ENCODE measurements at places on chromosomes 3 and 15. TPM values are rescaled to one million over a fixed set of nuclear protein-coding genes. Genes with fewer than 3 reads are reported as not detected.
A peak's percentile ranks its signal among the peaks of the same experiment; 100 is the strongest.

GRCh38 chr15:56207711-56208110 lies 36.0 kb downstream of the RFX7 start:
- no peaks in the 10 kb centered on the region for H3K27me3 ChIP-seq
- no peak for ATAC-seq
- no peaks in the 10 kb centered on the region for H3K36me3 ChIP-seq
- H3K4me1 ChIP-seq: peaks cover 15% of the 10 kb centered on the region
- H3K27ac ChIP-seq: no peak overlapping the region

DNA sequence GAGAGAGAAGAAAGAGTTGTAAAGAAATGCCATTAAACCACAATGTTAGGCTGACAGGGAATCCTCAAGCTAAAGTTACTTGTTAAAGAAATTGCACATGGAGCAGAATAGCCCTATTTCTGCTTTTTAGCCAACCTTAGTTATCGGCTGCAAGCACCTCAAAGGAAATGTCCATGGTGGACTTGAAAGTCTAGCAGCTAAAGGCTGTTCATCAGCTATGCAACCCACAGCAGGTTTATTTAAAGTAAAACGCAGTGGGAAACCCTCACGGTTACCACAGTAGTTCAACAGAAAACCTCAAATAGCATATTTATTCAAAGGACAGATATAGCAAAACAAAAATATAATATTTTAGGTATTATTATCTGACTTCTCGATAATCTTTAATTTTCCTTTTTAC lies 967.2 kb downstream of the IGSF11 start:
- H3K36me3 ChIP-seq: no peaks in the 10 kb centered on the region
- no peaks in the 10 kb centered on the region for H3K27me3 ChIP-seq
- H3K4me3 ChIP-seq: no peak overlapping the region
- H3K27ac ChIP-seq: no peak overlapping the region

DNA sequence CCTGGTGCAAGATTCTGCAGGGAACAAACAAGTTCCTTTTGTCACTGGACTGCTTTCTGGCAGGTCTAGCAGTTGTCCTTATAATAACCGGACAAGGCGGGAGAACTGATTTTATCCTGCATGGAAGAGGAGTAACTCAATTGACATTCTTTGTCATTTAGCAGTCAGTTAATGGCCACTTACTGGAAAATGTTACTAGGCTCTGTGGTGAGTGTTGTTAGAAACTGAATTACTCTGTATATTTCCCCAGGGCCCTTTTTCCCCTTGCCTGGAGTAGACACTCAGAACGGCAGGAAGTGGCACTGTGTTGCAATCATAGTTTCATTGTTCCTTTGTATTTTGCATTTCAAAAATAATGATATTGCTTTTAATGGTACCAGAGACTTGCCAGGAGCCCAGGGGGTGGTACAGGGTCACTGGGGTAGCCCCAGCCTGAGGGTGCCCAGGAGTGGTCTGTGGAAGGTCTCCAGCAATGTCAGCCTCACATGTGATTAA lies 318.6 kb upstream of the LRRFIP2 start:
- peaks cover 27% of the 10 kb centered on the region for H3K4me1 ChIP-seq
- peaks cover 23% of the 10 kb centered on the region for H3K36me3 ChIP-seq
- peak; percentile 86 for ATAC-seq
- H3K27ac ChIP-seq: no peak overlapping the region
- no peak overlapping the region for H3K4me3 ChIP-seq
- H3K27me3 ChIP-seq: no peaks in the 10 kb centered on the region

DNA sequence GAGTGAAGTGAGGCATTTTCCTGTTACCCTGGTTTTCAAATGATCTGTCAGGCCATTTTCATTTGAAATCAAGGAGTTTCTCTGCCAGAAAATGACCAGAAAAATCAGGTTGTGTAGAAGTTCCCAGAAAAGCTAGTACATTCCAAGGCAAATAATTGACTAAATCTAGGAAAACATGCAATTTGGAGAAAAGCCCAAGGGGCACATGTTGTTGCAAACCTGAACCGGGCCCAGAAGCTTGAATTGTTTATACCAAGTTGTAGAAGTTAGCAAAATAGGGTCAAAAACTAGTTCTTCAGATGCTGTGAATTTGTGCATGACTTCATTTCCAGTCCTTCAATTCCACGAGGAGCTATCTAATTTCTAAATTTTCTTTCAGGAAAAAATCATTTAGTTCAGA lies 31.0 kb downstream of the TRIM42 start:
- ATAC-seq: peak; percentile 47
- no peaks in the 10 kb centered on the region for H3K4me1 ChIP-seq
- H3K36me3 ChIP-seq: no peaks in the 10 kb centered on the region
- no peak overlapping the region for H3K4me3 ChIP-seq

GRCh38 chr3:22129101-22129500 lies 378.1 kb upstream of the ZNF385D start:
- H3K4me3 ChIP-seq: no peak overlapping the region
- no peaks in the 10 kb centered on the region for H3K4me1 ChIP-seq
- no peak for ATAC-seq
- H3K27ac ChIP-seq: no peak overlapping the region

GRCh38 chr15:33161209-33161608 lies 33.3 kb downstream of the FMN1 start:
- no peaks in the 10 kb centered on the region for H3K36me3 ChIP-seq
- H3K4me3 ChIP-seq: no peak overlapping the region
- ATAC-seq: no peak
- H3K4me1 ChIP-seq: peaks cover 5% of the 10 kb centered on the region

DNA sequence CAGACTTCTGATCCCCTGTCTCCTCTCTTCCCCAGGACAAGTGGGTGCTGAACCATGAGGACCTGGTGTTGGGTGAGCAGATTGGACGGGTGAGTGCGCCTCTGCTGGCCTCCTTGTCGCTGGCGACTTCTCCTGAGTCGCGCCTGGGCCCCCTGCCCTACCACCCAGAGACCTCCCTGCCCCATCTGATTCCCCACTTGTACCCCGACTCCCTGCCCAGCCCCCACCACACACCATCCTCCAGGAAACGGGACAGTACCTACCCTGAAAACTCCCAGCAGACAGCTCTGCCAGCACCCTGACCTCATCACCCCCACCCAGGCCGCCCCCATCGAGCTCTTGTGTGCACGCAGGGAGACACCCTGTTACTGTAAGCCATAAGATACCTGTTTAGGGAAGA lies 7.7 kb downstream of the FES start:
- no peaks in the 10 kb centered on the region for H3K4me1 ChIP-seq
- H3K36me3 ChIP-seq: no peaks in the 10 kb centered on the region
- no peak overlapping the region for H3K27ac ChIP-seq
- no peak for ATAC-seq
- no peak overlapping the region for H3K4me3 ChIP-seq

- H3K4me3 ChIP-seq: no peak overlapping the region
- no peaks in the 10 kb centered on the region for H3K36me3 ChIP-seq
- ATAC-seq: no peak
These were observed 208.4 kb downstream of the TNIK start for GRCh38 chr3:171251835-171252234.

DNA sequence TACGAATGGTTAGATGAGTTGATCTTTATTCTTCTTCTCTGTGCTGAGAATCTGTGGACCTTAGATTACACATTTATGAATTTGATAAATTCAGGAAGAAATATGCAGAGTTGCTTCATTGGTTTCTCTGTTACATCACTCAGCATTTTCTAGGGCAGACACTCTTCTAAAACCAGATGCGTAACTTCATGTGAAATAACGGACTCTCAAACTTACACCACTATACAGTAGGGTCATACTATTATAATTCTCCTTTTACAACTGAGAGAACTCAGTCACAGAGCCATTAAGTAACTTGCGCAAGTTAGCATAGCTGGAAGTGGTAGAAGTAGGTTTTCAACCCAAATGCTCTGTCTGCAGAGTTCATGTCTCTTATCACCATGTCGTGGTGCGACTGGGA lies 5.7 kb downstream of the TMEM207 start:
- no peak for ATAC-seq
- H3K4me1 ChIP-seq: no peaks in the 10 kb centered on the region
- H3K27me3 ChIP-seq: no peaks in the 10 kb centered on the region
- no peaks in the 10 kb centered on the region for H3K36me3 ChIP-seq

GRCh38 chr15:78811124-78811824 lies at the start of gene ADAMTS7:
ADAMTS7 (minus strand) TSS chr15:78811464; CDS start chr15:78811220, 244 bp downstream.
- H3K27ac ChIP-seq: peak within 1 kb of the TSS; percentile 24
- H3K27me3 ChIP-seq: no peaks in the 10 kb centered on the region
- H3K4me1 ChIP-seq: peaks cover 7% of the 10 kb centered on the region

DNA sequence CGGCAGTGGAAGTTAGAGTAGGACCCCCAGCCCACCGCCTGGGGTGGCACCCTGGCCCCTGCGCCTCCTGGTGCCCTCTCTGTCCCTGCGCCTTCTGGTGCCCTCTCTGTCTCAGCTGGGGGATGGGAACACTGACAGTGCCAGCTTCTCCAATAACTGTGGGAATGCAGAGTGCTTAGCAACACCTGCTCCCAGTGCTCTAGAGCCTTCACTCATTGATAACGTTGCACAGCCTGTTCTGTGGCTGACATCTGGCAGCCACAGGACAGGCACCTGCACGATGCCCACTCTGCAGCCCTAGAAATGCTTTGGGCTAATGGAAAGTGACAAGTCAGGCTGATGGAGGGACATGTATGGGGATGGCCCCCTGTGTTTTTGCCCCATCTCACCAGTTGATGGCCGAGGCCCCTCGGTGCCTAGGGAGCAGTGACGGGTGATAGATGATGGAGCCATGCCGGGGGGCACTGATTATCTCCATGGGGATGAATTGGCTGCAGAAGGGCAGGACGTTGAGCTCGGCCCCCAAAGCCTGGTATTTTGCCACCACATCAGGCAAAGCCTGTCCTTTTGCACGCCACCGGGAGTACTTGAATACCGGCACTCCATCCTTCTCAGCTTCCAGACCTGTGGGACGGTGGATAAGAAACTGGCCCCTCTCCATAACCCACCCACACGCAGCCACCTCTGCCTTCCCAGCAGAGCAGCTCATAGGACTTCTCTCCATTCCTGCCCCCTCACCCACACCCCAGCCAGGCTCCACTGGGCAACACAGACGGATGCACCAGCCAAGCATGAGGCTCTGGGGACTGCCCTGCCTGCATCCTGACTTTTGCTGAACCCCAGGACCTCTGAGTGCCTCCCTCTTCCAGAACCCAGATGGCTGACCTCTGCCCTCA lies 22.1 kb downstream of the ALDH1L1 start:
- ATAC-seq: no peak
- H3K27ac ChIP-seq: no peak overlapping the region
- H3K4me1 ChIP-seq: no peaks in the 10 kb centered on the region
- no peaks in the 10 kb centered on the region for H3K27me3 ChIP-seq
- H3K4me3 ChIP-seq: no peak overlapping the region

DNA sequence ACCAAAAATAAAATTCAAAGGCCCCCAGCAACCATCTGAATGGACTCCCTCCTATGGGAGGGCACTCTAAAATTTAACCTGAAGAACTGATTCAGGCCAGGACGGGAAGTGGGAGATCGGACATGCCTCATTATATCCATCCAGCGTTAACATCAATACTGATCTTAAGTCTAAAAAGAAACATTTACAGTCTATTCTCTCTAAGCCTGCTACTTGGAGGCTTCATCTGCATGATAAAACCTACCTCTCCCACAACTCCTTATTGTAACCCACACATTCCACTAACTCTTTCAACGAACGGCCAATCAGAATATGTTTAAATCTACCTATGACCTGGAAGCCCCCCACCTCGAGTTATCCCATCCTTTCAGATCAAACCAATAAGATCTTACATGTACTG lies 68.4 kb downstream of the HERC1 start:
- H3K4me1 ChIP-seq: no peaks in the 10 kb centered on the region
- H3K27ac ChIP-seq: no peak overlapping the region
- H3K36me3 ChIP-seq: peaks cover 9% of the 10 kb centered on the region
- no peaks in the 10 kb centered on the region for H3K27me3 ChIP-seq
- no peak for ATAC-seq

DNA sequence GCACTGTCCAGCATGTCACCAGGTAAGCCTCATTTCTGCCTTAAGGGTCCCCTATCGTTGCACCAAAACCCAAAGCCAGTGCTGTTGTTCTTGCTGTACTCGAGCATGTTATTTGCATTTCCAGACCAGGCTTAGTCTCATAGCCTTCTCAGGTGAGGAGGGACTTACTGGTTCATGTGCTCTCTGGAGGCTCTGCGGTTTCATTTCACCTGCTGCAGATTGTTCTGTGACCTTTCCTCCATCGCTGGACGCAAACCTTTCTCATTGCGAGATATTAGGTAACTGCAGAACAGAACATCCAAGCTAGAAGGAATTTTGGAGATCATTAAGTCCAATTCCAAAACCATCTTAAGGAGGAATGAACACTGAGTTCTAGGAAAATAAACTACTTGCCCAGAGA lies 187.3 kb upstream of the BCL6 start:
- no peak overlapping the region for H3K4me3 ChIP-seq
- no peaks in the 10 kb centered on the region for H3K4me1 ChIP-seq
- no peak overlapping the region for H3K27ac ChIP-seq
- no peaks in the 10 kb centered on the region for H3K27me3 ChIP-seq

GRCh38 chr3:144865948-144866347 lies 894.3 kb downstream of the DIPK2A start:
- H3K4me3 ChIP-seq: no peak overlapping the region
- no peak overlapping the region for H3K27ac ChIP-seq
- H3K36me3 ChIP-seq: no peaks in the 10 kb centered on the region
- H3K27me3 ChIP-seq: no peaks in the 10 kb centered on the region

DNA sequence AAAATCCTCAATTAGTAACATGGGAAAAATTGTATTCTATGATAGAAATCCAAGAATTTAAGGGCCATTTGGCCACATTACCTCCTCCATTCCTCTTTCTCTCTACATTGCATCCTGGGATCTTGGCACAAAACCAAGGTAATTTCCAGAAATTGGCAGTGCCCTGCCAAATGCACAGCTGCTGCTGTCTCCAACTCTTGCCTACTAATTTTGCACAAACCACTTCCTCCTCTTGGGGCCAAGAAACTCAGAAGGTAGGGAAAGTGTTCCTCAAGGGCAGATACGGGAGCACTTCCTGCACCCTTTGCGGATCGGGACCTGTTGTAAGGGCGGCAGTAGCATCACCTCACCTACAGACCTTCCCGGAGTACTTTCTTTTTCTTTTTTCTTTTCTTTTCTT lies 57.8 kb downstream of the MAP3K13 start:
- H3K27ac ChIP-seq: no peak overlapping the region
- no peaks in the 10 kb centered on the region for H3K27me3 ChIP-seq
- no peaks in the 10 kb centered on the region for H3K36me3 ChIP-seq
- no peak for ATAC-seq
- H3K4me1 ChIP-seq: no peaks in the 10 kb centered on the region

DNA sequence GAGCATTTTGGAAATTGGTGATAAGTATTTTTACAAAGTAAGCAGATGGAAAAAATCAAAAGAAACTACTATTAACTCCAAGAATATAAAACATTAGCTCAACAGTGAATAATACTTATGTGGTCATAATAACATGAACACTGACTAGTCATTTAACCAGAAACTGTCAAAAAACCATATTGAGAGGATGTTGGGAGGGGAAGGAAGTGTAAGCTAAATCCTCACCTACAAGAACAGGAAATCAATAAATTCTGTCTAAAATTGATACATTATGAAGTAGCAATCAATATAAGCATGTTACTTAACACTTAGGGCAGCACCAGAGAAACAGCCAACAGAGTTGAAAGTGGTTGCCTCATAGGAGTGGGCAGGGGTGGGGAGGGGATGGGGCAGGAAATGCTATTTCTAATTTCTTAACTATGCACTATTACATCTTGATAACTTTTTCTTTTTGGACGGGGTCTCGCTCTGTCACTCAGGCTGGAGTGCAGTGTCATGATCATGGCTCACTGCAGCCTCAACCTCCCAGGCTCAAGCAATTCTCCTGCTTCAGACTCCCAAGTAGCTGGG lies 41.7 kb downstream of the CCR3 start:
- H3K27me3 ChIP-seq: no peaks in the 10 kb centered on the region
- no peak overlapping the region for H3K27ac ChIP-seq
- H3K36me3 ChIP-seq: no peaks in the 10 kb centered on the region
- H3K4me1 ChIP-seq: no peaks in the 10 kb centered on the region

Gene DISP2
- total RNA-seq: 0.19 TPM

Gene FEZF2
- total RNA-seq: not detected

Gene RTP1
- total RNA-seq: not detected

Gene MAN2A2
- total RNA-seq: 58.2 TPM

Gene CSTA
- 1.3 TPM for total RNA-seq

Data from gastroesophageal sphincter (tissue), 4 donors.